ENCODE measurements at places on chromosomes 7 and 10.

DNA sequence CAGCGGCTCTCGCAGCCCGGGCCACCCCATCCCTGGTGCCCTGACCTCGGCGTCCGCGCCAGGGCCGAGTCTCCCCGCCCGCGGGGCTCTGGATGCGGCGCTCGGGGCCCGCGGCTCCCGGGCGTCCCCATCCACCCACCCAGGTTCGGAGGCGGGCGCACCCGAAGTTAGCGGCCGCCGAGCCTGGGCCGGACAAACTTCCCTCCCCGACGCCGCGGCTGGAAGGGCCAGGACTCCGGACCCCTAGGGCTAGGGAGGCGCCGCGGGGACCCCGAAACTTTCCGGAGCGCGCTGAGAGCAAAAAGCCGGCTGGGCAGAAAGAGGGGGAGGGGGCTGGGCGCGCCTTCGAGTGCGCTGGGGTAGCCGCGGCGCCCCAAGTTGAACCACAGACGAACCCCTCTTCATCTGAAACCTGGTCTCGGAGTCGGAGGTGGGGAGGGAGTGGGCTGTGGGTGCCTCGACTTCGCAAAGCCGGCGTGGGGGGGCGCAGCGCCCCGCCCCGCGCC, 3.7 kb upstream of the ELFN1 start:
- DNase-seq = no peak

- no peak for DNase-seq
Observed at GRCh38 chr10:22437620-22438588, 92.6 kb downstream of the SPAG6 start.

DNA sequence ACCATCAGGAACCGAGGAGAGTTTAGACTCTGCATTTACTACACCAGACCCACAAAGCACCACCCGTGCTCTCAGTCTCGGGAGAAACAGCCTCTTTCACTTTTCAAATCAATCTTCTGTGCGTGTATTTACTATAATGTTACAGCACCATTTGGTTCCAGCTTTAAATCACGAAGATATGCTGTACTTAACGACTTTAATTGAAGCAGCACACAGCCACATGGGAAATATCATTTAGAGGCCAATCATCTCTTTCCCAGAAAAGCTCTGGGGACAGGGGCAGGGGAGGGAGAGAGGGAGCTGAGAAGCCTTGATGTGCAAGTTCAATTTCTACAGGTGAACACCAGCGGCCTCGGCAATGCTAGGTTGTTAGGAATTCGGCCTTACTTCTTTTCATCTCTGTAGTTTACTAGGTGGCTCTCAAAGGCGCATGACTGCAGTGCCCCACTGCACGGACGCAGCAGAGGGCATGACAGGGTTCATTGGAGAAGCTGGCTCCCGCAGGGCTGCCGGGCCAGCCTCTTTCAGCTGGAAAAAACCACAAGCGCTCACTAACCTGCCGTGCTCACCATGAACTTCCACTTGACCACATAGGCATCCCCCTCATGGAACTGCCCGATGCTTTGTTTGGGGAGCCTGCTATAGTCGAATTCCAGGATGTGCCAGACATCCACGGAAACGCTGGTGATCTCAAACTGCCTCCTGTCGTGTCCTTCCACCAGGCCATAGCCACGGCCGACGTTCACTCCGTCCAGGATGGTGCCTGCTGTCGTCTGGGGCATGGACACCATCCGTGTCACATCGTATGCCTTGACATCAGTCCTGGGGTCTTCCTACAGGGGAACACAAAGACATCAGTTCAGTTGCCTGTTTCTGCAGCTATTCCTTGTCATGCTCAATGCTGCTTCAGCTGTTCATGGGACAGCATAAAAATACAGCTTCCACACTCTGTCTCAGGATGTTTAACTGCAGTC, 154.5 kb downstream of the SVIL start:
- no peak for DNase-seq

DNA sequence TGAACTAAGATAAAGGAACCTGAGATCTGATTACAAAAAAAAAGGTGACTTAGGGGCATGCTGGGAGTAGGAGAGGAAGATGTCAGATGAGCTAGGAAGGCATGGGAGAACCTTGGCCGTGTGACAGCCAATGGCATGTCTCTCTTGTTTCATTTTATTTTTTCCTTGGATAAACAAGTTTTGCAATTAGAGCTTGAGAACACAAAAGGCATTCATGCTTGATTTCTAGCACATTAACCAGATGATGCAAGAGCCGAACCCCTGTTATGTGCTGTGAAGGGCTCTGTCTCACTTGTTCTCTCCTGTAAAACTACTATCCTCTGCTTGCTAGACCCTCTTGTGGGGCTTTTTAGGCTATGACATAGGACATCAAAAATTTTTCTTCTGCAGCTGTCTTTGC, 134.3 kb upstream of the ASAH2 start:
- DNase-seq = no peak

DNA sequence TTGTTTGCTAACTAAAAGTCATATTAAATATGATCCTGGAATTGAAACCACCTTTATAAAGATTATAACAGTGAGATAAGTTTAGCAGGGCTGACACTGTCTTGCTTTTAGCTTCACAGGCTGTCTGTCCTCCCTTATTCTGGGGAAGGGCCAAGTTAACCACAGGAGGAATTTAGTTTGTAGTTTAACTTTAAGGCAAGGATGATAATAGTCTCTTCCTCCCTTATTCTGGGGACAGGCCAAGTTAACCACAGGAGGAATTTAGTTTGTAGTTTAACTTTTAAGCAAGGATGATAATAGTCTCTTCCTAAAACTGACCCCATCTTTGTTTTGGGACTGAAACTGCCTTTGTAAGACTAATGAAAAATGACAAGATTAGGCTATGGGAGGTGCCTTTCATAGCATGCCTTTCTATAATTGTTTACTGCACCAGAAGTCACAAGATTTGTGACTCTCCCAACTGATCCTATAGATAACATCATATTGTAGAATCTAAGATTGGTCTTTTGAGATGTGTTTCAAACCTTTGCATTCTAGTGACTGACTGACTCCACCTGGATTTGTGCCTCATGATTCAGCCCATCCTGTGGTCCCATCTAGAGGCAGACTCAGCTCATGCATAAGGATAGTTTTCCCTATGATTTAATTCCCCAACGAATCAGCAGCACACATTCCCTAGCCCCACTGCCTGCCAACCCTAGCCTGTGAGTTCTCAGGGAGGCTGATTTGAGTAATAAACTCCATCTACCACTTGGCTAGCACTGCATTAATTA, 212.0 kb downstream of the MAGI2 start:
- no peak for DNase-seq

DNA sequence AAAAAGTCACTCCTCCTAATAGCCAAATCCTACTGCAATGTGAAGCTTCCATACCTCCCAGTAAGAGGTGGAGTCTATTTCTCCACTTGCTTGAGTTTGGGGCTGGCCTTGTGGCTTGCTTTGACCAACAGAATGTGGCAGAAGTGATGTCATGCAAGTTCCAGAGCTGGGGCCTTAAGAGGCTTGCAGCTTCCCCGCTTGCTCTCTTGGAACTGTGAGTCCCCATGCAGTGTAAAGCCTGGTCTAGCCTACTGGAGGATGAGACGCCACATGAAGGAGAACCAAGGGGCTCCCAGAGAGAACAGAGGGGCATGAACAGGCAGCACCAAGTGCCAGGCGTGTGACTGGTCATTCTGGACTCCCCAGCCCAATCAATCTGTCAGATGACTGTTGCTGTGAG, 58.6 kb upstream of the OPALIN start:
- no peak for DNase-seq

DNA sequence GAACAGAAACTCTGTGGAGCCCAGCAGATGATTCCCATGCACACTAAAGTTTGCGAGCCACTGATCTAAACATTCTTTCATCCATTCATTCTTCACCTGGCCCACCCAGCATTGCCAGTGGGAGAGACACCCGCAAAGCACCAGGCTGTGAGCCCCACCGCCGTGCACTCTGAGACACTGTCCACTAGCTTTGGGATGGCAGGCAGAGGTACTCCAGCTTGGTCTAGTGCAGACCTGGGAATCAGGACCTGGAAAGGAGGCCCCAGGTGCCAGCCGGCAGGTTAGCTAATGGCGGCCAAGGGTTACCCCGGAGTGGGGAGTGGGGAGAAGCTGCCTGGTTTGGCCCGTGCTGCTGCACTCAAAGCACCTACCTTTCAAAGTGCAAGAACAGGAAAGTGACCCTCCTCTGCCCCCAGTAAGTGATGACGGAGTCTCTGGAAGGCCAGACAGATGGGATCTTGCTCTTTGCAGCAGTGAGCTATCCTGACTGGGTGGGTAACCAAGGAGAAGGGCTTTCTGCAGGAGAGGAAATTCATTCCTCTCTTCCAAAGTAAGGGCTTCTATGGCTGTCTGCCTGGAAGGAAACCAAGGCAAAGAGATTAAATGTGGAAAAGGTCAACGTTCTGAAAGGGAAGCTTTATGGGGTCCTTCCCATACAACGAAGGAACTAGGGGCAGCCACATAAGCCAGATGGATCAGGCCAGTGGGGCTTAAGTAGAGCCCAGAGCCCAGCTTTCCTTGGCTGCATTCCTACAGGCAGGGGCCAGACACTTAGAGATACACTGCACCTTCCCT, 74.2 kb upstream of the LRRC4 start:
- no peak for DNase-seq

DNA sequence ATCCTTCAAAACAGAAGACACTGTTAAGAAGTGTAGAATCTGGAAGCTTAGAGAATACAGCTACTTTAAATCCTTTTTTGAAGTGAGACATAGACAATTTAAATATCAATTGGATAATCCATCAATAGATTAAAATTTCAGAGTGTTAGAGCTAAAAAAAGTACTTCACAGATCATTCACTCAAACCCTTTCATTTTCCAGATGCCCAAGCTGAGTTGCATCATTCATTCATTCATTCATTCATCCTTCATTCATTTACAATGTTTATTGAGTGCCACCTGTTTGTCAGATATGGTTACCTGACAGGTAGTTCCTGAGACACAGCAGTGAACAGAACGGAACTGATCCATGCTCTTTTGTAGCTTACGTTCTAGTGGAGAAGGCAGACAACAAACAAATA, 290.7 kb upstream of the MTPN start:
- no peak for DNase-seq

DNA sequence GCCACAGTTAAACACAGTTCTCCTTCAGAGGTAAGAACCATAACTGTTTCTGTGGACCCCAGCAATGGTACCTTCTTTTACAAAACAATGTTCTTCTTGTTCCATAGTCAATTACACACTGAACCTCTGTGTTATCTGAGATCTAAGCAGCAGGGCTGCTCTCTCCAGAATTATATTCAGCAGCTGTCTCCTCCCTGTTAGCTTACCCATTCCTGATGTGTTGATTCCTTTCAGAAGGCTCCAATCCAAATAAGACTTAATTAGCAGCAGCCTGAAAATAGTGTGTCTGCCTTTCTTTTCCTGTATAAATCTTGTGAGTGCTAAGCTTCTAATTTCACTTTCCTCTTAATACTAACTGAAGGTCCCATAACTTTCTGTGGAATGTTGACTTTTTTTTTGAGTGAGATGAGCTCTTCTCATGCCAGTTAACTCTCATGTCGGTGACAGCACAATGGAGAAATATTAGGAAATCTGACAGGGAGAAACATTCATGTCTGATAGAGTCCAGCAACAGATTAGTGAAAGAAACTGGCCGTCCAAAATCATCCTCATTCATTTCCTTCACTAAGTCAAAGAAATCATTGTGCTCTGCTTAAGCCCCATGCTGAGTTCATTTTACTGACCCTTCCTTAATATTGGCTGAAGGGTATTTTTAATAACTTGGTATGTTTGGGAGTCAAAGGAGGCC, 226.5 kb downstream of the PRKG1 start:
- no peak for DNase-seq
